ENCODE measurements at places on chromosomes 6 and 20.

DNA sequence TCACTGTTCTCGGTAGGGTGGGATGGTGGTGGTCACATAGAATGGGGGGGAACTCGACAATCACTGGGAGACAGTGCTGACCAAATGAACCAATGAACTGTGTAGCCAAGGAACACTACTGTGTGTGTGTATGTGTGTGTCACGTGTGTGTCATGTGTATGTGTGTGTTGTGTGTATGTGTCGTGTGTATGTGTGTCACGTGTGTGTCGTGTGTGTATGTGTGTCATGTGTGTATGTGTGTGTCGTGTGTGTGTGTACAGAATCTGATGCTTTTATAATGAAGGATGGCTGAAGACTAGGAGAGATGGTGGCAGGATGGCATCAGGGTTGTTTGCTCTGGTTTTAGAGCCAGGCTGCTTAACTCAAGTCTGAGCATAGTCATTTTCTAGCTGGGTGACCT is 99.1 kb upstream of the DUSP22 start:
- DNase-seq: no peak

- DNase-seq: no peak
Observed at GRCh38 chr6:109117346-109118035, 22.2 kb downstream of the CEP57L1 start.

DNA sequence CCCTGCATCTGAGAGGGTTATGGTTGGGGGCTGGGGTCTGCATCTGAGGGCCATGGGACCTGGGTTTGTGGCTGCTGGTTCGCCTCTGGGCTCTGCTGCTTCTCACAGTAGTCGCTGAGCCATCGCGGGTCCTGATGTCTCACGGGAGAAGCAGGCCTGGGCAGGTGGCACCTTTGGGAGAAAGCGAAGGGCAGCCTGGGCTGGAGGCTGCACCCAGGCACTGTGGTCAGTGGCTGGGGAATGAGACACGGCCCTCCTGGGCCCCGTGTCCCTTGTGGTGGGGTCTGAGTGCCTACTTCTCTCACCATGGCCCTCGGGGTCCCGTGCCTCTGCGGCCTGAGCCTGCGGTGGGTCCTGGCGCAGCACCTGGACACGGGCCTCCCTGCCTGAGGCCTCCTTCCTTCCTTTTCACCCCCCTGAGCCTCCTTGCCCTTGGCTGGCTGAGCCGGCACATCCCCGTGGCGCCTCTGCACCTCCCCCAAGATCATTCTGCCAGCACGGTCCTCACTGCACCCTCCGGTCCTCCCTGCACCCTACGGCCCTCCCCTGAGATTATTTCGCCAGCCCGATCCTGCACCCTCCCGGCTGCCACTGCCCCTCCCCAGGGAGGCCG is 206.0 kb downstream of the ERMARD start:
- DNase-seq: no peak

- DNase-seq: no peak
Observed at GRCh38 chr20:33840160-33840559, 29.0 kb downstream of the CHMP4B start.

DNA sequence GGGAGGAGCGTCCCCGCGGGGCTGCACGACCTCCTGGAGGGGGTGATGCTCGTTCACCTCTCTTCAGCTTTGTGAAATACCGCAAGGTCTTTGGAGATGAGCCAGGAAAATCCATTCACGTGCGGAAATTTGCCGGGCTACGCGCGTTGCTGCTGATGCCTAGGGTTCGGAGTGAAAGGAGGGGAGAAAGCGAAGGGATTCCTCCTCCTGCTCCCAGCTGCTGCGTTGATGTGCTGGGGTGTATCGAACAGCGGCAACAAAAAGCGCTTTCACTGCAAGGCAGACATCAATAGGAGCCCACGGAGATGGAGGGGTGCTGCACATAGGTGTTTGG is 391 bp upstream of the B3GAT2 start:
- no peak for DNase-seq

DNA sequence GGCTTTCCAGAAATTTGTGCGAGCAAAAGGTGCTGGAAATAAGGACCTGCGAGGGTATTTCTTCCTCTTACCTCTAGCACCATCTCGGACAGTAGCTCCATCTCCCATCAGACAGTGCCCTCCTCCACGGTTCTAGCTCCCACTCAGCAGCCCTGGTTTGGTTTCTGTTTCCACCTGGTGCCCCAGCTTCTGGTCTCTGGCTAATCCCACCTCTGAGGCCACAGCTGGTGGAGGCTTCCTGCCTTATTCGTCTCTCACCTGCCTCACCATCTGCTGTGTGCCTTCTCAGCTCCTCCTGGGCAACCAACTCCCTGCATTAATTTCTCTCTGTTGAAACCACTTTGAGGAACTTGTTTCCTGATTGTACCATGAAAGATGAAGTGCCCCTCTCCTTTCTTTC is 162.4 kb upstream of the CDYL start:
- no peak for DNase-seq

DNA sequence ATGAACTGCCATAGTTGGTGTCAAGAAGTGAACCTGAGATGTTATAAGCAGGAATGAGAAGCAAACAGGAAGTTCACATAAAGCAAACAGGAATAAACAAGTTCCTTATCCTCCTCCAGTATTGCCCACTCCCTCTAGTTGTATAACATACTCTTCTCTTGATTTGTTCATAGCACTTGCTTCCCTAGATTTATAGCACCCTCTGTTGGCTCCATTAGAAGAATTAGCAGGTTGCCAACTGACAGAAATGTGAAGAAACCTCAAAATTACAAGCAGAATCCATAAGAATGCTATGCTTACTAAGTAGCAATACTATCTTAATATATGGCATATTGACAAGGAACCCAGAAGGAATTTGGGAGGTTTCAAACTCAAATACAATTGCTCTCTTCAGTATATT is 195.4 kb downstream of the TBX18 start:
- no peak for DNase-seq

- no peak for DNase-seq
Observed at GRCh38 chr6:135108692-135109091, 54.1 kb upstream of the HBS1L start.

- DNase-seq: no peak
Observed at GRCh38 chr6:153727885-153728284, 311.2 kb upstream of the OPRM1 start.

DNA sequence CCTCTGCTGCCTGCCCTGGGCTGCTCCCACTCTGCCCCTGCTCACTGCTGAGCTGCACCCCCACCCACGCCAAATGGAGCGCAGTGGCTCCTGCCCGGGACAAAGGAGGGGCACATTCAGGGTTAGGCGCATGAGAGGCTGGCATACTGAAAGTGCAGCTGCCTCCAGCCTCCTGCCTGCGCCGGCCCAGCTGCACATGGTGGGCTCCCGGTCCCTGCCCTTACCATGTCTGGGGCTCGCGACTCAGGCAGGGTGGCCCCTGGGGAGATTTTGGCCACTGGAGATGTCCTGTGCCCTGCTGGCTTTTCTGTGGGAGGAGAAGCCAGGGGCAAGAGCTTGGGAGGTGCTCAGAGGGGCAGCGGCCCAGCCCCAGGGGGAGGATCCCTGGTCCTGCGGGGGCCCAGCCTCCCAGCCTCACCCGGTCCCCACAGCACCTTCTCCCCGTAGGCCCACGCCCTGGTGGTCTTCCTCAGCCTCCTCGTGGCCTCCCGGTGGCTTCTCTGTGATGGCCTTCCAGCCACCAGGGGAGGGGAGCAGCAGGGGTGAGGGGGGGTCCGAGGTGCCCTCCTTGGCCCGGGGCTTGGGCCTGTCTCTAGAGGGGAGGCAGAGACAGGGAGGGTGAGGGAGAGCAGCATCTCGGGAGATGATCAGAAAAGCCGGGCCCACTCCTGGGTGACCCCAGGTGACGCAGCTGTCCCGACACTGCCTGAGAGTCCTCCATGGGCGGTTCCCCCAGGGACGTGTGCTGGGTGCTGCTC is 8.4 kb upstream of the CABLES2 start:
- DNase-seq: no peak

DNA sequence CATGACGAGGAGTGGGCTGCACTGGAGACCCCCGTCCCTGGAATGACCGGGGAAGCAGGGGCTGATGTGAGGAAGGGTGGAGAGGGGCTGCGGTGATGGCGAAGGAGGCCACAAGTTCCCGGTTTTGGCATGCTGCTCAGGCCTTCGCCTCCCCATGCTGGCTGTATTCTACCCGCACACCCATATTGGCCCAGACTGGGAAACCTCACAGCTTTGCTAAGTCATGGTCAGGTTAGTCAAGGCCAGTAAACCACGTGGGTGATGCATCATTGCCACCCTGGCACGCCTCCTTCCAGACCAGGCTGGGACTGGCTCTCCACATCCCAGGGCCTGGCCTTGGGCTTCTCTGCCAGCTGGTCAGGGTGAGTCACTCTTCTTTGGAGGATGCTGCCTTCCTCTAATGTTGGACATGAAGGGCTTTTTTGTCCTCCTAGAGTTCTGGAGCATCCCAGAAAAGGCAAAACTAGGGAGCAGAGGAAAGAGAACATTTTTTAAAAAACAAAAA is 53.8 kb downstream of the PCNA start:
- no peak for DNase-seq

Data from NCI-H2029 (cell line).